ENCODE measurements at places on chromosomes 6 and 20.

DNA sequence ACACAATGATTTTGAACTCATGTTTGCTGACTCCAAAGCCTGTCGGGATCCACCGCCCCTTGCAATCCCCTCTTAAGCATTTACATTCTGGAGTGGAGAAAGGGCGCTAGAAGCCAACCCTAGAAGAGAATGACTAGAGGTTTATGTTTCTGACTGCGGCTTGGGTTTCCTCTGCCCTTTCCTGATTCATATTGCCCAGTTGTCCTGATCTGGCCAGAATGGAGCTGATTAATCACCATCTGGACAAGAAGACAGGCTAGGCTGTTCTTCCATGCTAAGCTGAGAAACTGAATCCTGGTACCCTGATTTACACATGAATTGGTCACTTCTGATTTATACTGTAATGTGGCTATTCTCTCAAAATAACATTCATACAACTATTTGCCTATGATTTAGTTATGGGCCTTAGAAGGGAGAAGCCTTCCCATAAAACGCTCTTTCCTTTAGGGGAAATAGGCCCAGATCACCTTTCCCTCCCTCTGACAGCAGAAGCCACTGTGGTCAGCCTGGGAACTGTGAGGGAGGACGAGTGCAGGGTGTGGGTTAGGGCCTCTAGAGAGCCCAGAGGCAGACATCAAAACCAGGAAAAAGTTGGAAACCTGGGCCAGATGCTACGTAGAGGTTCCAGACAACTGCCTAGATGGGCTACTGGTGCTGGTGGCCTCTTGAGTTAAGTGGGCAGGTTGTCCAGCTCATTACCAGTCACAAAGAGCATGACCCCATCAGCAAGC is 199.2 kb upstream of the PRDM1 start:
- no peak for DNase-seq

DNA sequence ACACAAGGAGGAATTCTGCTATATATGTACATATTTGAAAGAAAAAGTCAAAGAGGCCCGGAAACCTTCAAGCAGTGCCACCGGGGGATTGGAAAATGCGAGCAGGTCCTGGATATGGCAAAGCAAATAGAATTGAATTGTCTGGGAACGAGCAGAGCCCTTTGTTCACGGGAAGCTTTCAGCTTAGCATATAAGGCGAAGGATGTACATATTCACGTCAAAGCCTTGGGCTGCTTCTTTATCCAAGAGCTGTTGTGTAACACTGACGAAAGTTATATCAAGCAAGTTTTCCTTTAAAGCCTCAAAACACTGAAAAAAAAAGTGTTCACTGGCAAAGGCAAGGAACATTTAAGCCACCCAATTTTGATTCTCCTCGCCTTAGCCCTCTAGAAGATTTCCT is 171.0 kb downstream of the GPX5 start:
- no peak for DNase-seq

GRCh38 chr6:34513646-34514045 is 42.5 kb downstream of the SPDEF start:
- DNase-seq: no peak

GRCh38 chr6:166905013-166905412 is 51.3 kb downstream of the RNASET2 start:
- no peak for DNase-seq

DNA sequence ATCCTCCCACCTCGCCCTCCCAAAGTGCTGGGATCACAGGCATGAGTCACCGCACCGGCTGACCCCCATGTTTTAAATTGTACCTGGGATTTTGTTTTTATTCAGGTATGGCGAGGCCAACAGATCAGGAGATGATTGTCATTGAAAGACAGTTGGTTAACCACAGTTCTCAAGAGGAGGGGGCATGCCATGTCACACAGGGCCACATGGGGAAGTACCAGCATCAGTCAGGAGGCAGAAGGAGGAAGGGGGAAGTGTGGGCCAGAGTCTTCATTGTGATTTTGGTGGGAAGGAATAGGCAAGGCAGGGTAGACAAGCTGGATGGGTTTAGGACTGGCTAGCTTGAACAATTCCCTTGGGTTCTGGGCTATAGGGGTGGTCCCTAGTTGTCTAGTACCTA is 9.9 kb upstream of the MMP9 start:
- no peak for DNase-seq

- no peak for DNase-seq
These were observed 26.2 kb downstream of the NOX3 start for GRCh38 chr6:155429321-155429893.

DNA sequence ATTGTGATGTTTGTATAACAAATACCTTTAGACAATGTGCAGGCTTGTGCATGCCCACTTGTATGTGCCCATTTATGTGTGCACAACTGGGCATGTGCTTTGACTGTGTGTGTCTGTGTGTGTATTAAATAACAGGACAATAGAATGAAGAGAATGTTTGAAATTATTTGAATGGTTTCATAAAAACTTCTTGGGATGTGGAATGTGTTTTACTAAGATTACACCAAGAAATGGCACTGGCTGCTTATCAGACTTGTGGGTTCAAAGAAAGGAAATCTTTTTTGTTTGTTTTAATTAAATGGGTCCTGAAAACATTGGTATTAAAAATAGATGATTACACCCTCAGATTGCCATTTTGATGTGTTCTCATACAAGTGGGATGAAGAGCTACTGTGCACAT is 191.6 kb upstream of the CCN2 start:
- DNase-seq: no peak

- no peak for DNase-seq
These were observed 42.7 kb downstream of the FILIP1 start for GRCh38 chr6:75450903-75451302.

DNA sequence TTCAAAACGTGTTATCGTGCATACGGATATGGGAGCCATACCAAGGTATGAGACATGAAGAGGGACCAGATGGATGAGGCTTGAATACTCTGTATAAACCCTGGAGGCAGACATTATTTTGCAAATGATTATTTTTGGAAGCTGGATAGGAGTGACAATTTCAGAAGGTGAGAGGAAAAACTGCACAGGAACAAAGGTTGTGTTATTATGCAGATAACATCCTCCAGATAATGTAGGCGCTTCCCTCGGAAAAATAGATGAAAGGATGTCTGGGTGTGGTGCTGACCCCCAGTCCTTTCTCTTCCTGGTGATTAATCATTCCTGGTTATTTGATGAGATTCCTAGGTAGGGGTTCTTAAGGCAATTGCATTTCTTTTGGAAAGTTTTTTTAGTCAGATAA is 36.4 kb upstream of the CD83 start:
- no peak for DNase-seq

DNA sequence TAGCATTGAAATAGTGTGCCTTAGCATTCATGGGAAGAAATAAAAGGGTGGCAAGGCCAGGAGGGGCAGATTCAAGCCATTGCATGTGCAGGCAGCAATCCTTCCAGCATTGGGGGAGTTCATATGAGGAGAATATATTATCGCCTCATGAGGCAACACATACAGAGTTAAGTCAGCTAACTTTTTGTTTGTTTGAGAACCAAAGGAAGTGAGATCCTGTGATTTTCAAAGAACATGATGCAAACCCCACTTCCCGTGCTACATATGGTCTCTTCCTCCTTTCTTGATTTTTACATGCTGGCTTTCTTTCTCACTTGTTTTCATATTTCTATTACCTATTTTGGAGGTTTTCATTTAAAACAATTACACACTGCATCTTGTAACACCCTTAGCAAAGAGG is 579.7 kb upstream of the ARID1B start:
- no peak for DNase-seq

DNA sequence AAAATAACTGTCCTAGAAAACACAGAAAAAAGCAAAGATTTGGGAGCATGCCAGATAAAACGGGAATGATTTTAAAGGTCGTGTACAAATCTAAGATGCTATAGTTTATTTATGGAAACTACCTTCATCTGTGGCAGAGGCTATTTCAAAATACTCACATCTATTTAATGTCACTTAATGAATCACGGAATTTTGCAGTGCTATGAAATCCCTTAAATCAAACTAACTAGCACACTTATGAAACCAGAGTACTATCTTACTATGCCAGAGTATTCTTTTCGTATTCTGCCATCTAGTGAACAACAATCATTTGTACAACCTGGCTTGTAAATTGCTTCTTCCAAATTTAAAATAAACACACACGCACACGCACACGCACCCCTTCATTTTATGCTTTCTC is 77.9 kb upstream of the BMP5 start:
- DNase-seq: no peak

DNA sequence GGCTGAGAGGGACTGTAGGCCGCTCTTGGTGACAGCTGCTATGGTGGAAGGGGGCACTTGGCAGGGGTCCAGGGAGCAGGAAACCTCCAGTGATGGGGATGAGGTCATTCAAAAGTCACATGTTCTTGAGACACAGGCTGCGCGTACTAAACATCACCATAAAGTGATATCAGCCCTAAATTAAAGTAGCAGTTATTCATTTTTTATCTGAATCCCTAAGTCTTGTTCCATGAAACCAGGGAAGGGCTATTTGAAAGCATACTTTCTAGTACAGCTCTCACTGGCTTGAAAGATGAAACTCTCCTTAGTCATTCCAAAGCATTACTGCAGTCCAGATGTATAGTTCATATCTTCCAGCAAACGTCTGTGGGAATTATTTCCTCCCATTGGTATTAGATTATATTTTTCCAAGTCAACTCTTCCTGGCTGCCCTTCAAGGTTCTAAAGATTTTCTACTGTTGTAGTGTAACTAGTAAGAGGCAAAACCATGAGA is 373.1 kb downstream of the CD109 start:
- no peak for DNase-seq

GRCh38 chr20:24318569-24319352 is 150.7 kb upstream of the SYNDIG1 start:
- DNase-seq: no peak

- no peak for DNase-seq
These were observed 19.4 kb upstream of the RAET1L start for GRCh38 chr6:150044621-150045145.

DNA sequence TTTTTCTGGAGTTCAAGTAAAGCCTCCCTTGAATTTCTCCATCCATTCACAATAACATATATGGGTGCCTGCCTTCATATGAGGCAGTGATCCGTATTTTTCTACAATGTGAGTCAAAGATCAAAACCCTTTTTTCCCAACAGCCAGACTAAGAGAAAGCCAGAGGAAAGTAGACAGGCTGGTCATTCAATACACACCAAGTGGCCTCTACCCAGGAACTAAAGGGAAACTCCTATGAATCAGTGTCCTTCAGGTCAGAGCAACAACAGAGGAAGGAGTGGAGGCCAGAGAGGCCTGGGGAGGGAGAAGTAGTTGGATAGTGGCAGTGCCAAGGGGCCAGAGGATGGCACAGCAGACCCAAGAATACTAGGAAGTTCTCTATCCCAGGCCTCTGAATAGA is 23.8 kb downstream of the SIM1 start:
- no peak for DNase-seq

DNA sequence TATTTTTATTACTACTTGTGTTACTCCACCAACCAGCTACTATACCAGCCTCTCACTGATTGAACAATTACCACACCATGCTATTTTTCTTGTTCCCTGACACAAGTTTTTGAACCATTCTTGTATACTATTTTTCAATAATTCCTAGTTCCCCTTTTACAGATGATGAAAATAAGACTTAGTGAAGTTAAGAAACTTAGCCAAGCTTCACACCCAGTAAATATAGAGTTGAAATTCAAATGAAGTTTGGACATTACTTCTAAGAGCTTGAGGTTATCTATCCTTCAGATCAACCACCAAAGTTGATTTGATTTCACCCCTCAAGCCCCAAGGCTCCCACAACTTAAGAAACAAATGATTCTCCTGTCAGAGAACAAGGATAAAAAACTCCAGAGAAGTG is 13.1 kb upstream of the BCAS1 start:
- DNase-seq: no peak

DNA sequence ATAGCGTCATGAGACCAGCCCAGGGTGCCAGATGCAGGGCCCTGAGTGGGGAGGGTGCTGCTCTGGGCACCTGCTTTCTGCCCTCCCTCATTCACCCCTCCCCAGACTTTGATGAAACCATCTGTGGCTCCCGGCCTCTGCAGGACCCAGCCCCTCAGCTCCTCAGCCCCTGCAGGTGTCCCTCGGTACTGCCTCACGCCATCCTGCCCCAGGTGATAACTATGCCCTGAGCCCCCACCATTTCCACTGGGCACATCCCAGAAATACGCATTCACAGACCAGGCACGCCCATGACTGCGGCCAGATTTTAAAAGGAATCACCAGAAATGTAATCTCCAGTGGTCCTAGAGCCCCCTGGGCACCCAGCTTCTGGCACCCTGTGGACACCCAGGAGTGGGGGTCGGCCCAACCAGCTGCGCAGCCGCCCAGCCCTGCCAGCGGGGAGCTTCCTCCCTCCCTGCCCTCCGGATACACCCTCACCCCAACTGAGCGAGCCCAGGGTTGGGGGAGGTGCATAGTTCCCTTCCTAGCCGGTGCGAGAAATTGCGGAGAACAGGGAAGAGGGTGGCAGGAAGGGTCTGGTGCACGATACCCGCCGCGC is 615 bp upstream of the NTSR1 start:
- no peak for DNase-seq

DNA sequence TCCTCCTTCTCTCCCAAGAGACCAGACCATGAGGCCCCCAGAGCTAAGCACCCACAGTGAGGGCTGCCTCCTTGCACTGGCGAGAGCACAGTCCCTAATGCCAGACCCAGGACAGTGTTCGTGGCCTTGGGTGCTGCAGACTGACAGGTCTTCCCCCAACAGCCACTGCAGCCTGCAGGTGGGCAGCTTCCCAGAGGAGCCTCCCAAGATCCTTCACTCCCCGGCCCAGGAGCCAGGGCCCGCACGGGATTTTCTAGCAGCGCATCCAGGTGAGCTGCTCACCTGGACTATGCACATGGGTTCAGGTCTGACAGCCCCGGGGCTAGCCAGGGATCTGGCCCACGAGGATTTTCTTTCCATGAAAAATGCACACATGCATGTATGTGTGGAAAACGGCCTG is 41.7 kb downstream of the SUMO4 start:
- no peak for DNase-seq

GRCh38 chr20:50286609-50287008 is 96.0 kb downstream of the CEBPB start:
- DNase-seq: no peak

- no peak for DNase-seq
These were observed 11.0 kb downstream of the SCUBE3 start for GRCh38 chr6:35224720-35225119.

DNA sequence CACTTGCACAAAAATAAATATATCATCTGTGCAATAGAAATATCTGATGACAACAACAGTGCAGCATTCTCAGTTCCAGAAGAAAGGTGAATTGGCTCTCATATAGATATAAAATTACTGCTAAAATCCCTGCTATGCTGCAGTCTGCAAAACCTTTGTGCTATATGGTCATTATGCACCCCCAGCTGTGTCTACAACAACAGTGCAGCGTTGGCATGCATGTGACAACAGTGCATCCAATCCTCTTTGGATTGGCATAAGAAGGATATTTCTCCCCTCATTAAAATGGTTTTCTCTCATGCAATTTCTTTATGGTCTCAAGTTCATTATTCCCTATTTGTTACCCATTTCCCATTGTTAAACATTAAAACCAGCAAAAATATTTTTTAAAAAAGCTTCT is 23.1 kb downstream of the OR2B6 start:
- DNase-seq: no peak

GRCh38 chr20:58852543-58853271 is at the start of gene GNAS:
Gene GNAS, plus strand, starts transcription at chr20:58852716.
- no peak for DNase-seq

- DNase-seq: no peak
These were observed 59.4 kb downstream of the TMEM242 start for GRCh38 chr6:157263881-157264397.

- DNase-seq: peak; percentile 23
These were observed 113.2 kb downstream of the VIP start for GRCh38 chr6:152863618-152864326.

GRCh38 chr20:44495802-44496481 is 20.3 kb downstream of the TTPAL start:
- no peak for DNase-seq

Data from NCI-H510A (cell line).